Esophagus squamous epithelium (tissue), 5 donors: ENCODE measurements at places on chromosomes 11 and 22. TPM values are rescaled to one million over a fixed set of nuclear protein-coding genes. Genes with fewer than 3 reads are reported as not detected.

The UEVLD gene
- 15.4 TPM for total RNA-seq

The NFAM1 gene
- 1.9 TPM for total RNA-seq

The WNT11 gene
- total RNA-seq = 3.2 TPM

The RNF121 gene
- 15.4 TPM for total RNA-seq

The HORMAD2 gene
- not detected for total RNA-seq

The RIMBP3C gene
- total RNA-seq = not detected

The PNPLA5 gene
- not detected for total RNA-seq

The GPHA2 gene
- not detected for total RNA-seq

The DGKZ gene
- 38.5 TPM for total RNA-seq

The CCDC34 gene
- total RNA-seq = 1.3 TPM

The OSBP2 gene
- total RNA-seq = 3.8 TPM

The CRYAB gene
- total RNA-seq = 29.8 TPM

The F2 gene
- not detected for total RNA-seq

The ADORA2A gene
- 2.3 TPM for total RNA-seq

The ANGPTL5 gene
- total RNA-seq = 0.38 TPM

The ZP1 gene
- not detected for total RNA-seq

The TP53AIP1 gene
- total RNA-seq = 11.0 TPM

The MRPL11 gene
- total RNA-seq = 55.1 TPM

The YPEL1 gene
- 1.3 TPM for total RNA-seq

The ADM2 gene
- total RNA-seq = 1.9 TPM

The MLC1 gene
- total RNA-seq = under 0.01 TPM

The KCTD21 gene
- total RNA-seq = 10.2 TPM

The MS4A6E gene
- not detected for total RNA-seq

The ANO5 gene
- total RNA-seq = 0.04 TPM

The GSTT2B gene
- total RNA-seq = 3.1 TPM

The ARHGAP8 gene
- total RNA-seq = 13.0 TPM

The ART1 gene
- not detected for total RNA-seq

The STK33 gene
- total RNA-seq = 0.56 TPM

The ZNF70 gene
- total RNA-seq = 1.2 TPM

The ADAMTS15 gene
- total RNA-seq = 5.7 TPM

The C1QTNF5 gene
- total RNA-seq = 5.8 TPM

The CYP2D6 gene
- 1.4 TPM for total RNA-seq

The CBX6 gene
- 9.0 TPM for total RNA-seq

The SMC1B gene
- not detected for total RNA-seq

The DDB1 gene
- total RNA-seq = 122 TPM

The DRG1 gene
- 35.8 TPM for total RNA-seq

The NF2 gene
- 38.0 TPM for total RNA-seq

The GRM5 gene
- total RNA-seq = 0.09 TPM

The CCDC73 gene
- total RNA-seq = not detected

The HBG2 gene
- total RNA-seq = not detected

The FBLN1 gene
- total RNA-seq = 546 TPM

The UBTFL1 gene
- total RNA-seq = not detected

The CHKB gene
- 16.7 TPM for total RNA-seq

The PAFAH1B2 gene
- 33.2 TPM for total RNA-seq

The ALG12 gene
- 12.8 TPM for total RNA-seq

The HTR3B gene
- 0.15 TPM for total RNA-seq

The CRYBB3 gene
- total RNA-seq = not detected

The SCT gene
- total RNA-seq = 5.3 TPM

The PGM2L1 gene
- 0.44 TPM for total RNA-seq

The OR10D3 gene
- not detected for total RNA-seq

The KRTAP5-9 gene
- total RNA-seq = not detected

The C11orf16 gene
- total RNA-seq = not detected

The MS4A3 gene
- not detected for total RNA-seq
